ENCODE measurements at places on chromosomes 7 and 10.
A peak's percentile ranks its signal among the peaks of the same experiment; 100 is the strongest.

GRCh38 chr10:93091960-93092359, 18.3 kb downstream of the CYP26A1 start:
- no peak for DNase-seq

GRCh38 chr10:110827410-110827809, 44.3 kb upstream of the PDCD4 start:
- DNase-seq = no peak

- no peak for DNase-seq
Observed at GRCh38 chr7:134368851-134369544, 52.3 kb upstream of the SLC35B4 start.

DNA sequence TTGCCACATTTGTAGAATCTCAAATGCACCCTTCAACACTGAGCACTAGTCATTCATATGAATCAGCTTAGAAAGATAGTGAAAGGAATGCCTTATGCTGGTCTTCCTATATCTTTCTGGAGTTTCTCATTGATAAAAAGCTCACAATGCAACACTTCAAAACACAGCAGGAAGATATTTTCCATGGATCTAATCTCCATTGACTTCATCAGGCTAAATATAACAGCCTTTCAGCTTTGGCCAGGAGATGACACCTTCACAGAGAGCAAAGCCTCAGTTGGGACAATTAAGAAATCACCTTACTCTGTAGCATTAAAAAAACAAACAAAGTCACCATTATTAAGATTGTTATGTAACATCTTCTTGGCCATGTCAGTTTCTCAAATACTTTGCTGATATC, 6.7 kb downstream of the NRP1 start:
- DNase-seq = no peak

- DNase-seq = no peak
Observed at GRCh38 chr10:14454629-14455028, 123.9 kb upstream of the FRMD4A start.

GRCh38 chr7:95788884-95789283, 16.5 kb downstream of the DYNC1I1 start:
- DNase-seq = no peak

- DNase-seq = no peak
Observed at GRCh38 chr7:141956084-141956483, 9.3 kb upstream of the CLEC5A start.

DNA sequence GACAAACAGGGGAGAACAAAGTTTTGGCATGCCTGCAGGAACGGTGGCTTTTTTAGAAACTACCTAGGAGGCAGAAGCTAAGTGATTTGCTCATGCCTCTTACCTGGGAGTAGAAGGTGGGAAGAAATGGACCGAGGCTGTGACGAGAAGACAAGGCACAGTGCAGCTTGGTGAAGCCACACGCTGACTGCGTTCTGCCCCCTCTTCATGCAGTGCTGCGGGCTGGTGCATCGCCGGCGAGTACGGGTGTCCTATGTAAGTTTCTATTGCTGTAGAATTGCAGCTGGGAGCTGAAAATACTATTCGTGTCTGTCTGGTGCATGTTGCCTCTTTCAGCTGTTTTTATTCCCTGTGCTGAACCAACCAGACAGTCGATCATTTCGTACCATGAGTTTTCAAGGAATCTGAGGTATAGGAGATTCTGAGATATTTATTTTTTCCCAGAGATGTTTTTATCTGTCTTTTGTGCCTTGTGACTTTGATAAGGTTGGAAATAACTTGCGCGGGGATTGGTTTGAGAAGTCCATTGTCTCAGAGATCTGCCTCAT, 120.9 kb downstream of the CACNB2 start:
- DNase-seq = no peak

GRCh38 chr10:16602104-16602775, 80.6 kb upstream of the C1QL3 start:
- no peak for DNase-seq

GRCh38 chr10:133335246-133336117, 1.2 kb downstream of the CALY start:
- DNase-seq = peak; percentile 68

DNA sequence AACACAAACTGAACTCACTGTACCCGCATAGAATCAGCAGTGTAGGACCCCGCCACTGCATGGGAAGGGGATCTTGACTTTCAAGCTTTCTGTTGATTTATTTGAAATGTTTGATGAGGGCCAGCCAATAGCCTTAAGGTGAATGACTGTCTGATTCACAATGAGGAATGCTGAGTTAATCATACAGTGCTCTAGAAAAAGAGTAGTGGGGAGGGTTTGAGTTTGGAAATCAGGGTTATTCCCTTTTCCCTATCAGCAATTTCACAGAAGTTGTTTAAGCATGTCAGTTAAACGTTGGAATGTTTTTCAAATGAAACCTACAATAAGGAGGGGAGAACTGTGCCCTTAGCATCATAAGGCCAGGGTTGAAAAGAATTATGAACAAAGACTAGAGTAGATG, 937.5 kb downstream of the GRID1 start:
- no peak for DNase-seq

DNA sequence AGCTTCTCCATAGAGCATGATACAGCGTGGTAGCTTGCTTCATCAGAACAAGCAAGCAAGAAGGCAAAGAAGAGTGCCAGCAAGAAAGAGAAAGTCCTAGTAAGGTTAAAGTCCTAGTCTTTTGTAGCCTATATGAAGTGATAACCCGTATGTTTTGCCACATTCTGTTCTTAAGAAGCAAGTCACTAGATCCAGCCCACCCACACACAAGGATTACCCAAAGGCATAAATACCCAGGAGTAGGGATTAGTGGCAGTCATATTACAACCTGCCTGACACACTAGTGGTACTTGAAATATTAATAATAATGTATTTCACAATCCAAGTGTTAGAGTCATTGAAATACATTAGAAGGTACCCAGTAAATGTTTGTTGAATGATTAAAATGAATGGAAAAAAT, 285.5 kb downstream of the HPSE2 start:
- no peak for DNase-seq
